ENCODE measurements at places on chromosomes 6 and 20. TPM values are rescaled to one million over a fixed set of nuclear protein-coding genes. Genes with fewer than 3 reads are reported as not detected.

DNA sequence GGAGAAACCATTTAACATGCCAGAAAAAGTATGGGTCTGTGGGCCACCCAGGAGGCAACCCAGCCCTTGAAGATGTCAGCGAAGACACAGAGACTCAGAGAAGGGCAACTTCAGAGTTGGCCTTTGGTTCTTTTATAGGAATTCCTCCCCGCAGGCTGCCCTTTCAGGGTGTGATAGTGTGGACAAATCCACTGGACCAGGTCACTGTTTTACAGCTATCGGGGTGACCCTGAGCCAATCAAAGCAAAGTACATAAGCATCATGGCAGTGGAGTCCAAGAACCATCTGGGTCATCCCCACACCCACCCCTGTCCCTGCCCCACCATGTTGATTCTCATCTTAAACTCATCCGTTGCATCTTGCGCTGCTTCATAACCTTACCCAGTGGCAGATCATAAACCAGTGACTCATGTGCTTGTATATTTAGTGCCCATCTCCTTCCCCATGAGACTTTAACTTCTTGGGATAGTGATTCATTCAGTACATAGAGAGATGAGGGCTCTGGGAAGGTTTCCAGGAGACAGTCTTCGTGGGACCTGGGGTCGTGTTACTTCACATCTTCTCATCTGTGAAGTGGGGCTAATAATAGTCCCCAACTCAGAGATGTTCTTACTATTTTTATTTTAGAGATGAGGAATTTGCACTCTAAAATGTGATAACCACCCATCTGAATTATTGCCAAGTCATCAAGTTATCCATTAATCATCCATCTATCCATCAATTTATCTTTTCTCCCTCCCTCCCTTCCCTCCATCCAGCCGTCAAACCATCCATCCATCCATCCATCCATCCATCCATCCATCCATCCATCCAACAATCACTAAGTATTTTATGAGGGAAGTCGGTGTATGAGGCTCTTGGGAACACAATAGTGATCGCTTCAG is 51.0 kb downstream of the EDN3 start:
- DNase-seq: no peak

Gene CST5
- not detected for total RNA-seq

Gene GATA5
- not detected for total RNA-seq

Gene NTSR1
- not detected for total RNA-seq

- DNase-seq: no peak
Observed at GRCh38 chr20:9025643-9026042, 43.2 kb upstream of the PLCB4 start.

Gene SLC17A2
- not detected for total RNA-seq

DNA sequence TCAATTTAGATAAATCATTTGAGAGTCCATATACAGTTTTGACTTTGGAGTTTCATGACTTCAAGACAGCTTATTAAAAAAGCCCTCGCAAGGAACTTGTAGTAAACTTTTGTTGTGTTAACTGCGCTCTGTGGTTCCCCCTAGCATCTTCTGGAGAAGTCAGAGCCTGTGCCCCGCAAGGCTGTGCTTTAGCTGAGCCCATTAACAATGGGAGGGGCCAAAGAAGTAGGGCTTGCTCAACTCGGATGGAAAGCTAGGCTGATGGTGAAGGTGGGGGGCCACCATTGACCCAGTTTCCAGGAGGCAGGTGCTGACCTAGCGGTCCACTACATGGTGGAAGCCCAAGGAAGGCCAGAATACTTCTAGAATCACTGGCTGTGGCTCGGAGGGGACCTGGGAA is 29.3 kb upstream of the OVOL2 start:
- DNase-seq: no peak

GRCh38 chr6:122620428-122620827 is 10.2 kb downstream of the PKIB start:
- no peak for DNase-seq

DNA sequence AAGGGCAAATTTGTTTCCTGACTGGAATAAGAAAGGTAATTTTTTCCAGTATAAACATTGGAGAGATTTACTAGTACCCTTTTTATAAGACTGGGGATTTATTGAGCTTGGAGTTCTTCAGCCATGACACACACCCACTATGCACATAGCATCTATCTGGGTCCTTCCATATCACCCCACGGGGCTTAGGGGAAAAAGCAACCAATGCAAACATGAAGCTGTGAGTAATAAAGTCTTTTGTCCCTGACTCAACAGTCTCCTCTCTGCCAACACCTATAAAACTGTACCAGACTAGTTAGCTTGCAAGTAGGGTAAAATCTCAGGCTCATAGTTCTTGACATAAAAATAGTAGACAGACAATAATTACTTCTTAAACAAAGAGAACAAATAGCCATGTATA is 23.4 kb downstream of the COL21A1 start:
- no peak for DNase-seq

- no peak for DNase-seq
Observed at GRCh38 chr20:17161673-17162481, 65.0 kb upstream of the PCSK2 start.

DNA sequence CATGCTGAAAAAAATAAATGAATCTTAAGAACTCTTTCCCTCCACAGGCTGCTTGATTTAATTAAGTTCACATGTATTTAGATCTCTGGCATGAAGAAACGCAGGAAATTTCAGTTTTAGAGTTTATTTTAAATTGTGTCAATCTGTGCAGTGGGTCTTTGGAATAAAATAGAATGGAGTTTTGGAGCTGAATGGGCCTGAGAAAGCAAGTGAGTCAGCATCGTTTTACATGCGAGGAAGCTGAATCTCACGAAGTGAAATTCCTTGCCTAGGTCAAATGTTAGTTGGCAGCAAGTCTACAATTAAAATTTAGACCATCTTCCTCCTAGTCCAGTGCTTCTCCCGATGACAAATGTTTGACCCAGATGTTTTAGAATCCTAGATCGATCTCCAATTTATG is 22.4 kb downstream of the MAP7 start:
- no peak for DNase-seq

DNA sequence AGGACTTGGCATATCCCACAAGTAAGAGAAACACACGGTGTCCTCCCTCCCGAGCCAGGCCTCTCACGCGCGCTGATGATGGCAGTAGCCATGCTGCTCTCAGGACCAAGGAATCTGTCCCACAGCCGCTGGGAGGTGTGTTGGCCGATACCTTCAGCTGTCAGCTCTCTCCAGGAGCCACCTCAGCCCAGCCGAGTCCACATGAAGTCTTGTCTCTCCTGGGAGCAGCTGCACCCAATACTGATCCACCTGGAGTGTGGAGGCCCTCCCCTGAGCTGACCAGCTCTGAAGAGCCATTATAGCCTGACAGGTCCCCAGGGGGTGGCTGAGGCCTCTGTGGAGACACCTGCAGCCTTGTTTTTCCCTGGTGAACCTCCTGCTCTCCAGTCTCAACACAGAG is 23.8 kb upstream of the NXT1 start:
- DNase-seq: no peak

Gene HLA-DPB1
- 14.8 TPM for total RNA-seq

DNA sequence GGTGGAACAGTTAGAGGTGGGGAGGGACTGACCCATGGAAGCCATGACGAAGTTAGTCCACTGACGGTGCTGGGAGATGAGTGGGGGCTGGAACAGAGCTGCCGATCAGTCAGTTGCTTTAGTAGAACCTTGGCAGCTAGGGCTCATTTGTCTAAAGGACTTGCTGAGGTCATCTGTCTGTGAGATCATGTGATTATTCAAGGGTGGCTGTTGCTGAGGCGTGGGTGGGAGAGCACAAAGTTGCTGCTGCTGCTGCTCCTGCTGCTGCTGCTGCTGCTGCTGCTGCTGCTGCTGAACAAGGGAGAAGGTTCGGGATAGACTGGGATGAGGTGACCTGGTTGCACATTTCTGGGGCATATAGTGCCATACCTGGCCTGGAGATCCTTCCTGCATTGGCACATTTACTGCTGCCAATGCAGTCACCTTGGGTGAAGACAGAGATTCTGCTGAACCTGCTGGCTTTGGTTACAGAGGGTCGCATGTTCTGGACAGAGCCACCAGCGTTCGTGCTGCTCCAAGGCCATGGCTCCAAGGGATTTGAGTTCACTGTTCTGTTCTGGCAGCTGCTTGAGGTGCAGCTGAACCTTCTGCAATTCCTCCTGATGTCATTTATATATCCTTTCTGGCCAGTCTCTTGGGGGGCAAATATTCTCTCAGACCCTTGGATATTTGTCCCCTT is 840.5 kb downstream of the HACE1 start:
- no peak for DNase-seq

DNA sequence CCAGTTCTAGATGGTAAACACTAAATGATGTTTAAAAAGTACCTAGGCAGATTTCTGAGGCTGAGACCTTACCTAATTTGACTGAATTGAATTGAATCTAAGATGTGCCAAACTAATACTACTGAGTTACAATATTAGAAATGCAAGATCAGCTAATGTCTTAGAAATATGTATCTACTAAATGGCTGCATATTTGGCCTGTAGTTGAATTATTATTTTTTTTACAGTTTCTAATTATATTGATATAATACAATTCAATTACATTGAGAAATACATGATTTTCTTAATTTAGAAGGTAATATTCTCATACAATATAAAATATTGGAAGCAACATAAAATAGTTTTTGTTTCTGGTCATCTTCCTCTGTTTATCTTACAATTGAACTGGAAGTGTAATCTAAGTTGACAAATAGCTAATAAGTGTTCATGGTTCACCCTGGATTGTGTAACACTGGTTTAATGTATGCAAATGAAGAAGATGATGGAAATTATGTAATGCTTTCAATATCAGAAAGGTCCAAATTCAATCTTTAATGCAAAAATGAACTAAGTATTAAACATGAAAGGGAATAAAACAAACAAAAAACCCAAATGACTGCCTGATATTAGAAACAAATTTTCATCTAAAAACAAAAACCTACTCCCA is 2.9 kb downstream of the MAP3K7 start:
- DNase-seq: no peak
